ENCODE measurements at places on chromosomes 4 and X.

- no peak for DNase-seq
Observed at GRCh38 chr4:163447481-163447880, 26.1 kb downstream of the TKTL2 start.

GRCh38 chrX:154547245-154548027 lies at the start of gene IKBKG:
TSS of gene IKBKG (plus strand) at chrX:154547620. CDS start at chrX:154552003, 4,383 bp downstream.
- DNase-seq: no peak

DNA sequence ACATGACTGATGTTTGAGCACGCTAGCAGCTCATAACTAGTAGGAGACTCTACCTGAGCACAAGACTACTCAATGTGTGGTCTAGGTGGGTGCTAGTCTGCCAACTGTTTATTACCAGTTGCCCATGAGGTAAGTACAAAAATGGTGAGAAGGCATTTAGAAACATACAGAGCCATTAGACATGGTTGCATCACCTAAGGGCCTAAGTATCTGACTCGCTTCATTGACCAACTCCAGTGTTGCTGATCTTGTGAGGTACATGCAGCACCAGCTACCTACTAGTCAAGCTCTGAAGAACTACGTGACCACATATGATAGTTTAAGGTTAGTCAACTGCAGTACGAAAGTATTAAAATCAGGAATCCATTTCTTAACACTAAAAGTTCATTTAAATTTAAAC lies 39.9 kb downstream of the APBB2 start:
- DNase-seq: no peak

- DNase-seq: no peak
Observed at GRCh38 chr4:172163215-172163614, 350.0 kb downstream of the GALNTL6 start.

- no peak for DNase-seq
Observed at GRCh38 chr4:74084984-74085383, 14.0 kb downstream of the CXCL2 start.

DNA sequence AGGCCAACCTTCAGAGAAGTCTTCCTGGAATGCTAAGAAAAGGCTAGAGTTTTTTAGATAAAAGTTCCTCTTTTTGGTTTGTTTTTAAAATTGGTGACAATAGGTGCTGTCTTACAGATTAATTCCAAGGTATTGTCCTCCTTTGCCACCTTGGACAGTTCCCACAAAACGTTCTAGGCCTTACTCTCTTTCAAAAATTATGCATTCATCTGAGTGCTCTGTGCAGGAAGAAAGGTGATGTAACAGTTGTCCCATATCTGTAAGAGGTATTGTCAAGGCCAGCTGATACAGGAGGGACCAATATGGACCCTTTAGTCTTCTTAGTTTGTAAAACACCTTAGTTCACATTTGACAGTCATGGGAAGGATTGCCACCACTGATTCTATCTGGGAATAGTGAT lies 15.9 kb upstream of the CXCL5 start:
- DNase-seq: no peak

DNA sequence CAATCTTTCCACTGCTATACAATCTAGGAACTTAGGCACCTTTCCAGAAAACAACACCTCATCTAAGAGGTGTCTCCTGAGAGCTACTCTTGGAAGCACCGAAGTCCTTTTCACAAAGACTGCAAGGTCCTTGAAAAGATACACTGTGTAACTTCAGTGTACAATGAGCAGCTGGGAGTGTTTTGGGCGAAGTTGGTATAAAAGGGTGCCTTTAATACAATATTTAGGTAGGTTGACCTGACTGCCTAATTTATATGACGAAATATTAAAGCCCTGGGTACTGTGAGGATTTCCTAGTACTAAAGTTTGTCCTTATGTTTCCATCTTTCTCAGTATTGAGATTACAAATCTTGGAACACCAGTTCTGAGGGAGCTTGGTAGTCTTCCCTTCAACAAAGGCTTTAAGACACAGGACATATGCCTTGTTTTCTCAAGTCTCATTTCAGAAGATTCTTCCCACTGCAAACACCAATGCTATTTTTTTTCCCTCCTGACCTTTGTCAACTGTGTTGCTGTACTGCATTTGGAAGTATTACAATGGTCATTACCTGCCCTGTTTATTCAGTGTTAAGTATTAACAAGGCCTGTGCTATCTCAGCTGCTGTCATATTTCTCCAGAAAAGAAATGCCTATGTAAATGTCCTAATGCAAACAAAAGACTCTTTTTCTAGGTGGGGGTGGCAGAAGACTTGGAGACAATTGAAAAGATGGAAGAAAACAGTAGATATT lies 134.2 kb downstream of the MAML3 start:
- DNase-seq: no peak

DNA sequence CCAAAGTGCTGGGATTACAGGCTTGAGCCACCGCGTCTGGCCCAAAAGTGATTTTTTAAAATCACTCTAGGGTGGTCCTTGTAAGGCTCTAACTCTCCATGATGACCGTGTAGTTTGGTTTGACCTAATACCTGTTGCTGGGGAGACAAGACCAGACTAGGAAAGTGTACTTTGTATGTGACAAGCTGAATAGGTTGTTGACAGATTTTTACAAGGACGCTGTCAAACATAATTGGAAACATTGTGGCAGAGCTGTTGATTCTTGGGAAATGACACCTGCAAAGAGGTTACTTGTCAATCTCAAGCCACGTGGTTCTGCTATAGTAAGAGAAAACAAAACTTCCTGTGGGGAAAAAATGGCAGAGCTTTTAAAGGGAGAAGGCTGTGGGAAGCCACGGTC lies 802.4 kb upstream of the HS3ST1 start:
- DNase-seq: no peak

DNA sequence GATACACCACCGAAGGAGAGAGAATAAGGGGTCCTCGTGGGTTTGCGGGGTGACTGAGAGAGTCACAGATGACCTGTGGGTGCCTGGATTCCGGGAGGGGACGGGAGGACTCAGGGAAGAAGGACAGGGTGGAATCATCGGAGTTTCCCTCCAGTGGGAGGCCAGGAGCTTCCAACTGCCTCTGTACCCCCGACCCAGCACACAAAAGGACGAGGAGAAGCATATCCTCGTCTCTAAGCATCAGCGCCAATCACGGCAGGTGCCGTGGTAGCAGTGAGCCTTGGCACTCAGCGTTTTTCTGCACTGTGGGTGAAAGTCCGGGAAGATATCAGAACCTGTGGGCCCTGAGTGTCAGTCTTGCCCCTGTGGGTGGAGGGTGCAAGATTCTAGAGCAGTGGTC lies 62.0 kb downstream of the ASMT start:
- no peak for DNase-seq

- no peak for DNase-seq
Observed at GRCh38 chr4:92381616-92382015, 77.8 kb downstream of the GRID2 start.

DNA sequence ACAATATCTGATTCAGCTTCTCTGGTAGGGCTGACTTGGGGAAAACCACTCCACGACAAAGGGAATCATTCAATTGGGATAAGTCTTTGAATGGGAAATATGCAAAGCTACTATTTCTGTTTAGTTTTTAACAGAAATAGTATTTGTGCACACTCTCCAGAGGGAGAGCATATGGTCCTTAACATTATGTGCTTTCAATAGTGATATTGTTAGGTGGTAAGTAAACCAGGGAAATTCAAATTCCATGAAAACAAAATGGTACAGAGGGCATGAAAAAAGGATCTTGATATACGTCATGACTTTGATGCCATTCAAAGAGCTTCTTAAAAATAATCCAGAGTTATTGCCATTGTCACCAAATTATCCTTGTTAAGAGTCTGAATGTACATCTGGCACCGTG lies 47.1 kb upstream of the CITED1 start:
- DNase-seq: no peak

GRCh38 chrX:111410590-111411078 lies 1.4 kb downstream of the DCX start:
- no peak for DNase-seq

- DNase-seq: peak; percentile 16
Observed at GRCh38 chr4:74932832-74933561, at the start of gene PARM1. TSS of gene PARM1 (plus strand) at chr4:74933116. CDS start at chr4:74933328, 212 bp downstream.

- DNase-seq: no peak
Observed at GRCh38 chrX:12378706-12379105, 240.4 kb downstream of the FRMPD4 start.

GRCh38 chr4:41678086-41678816 lies 70.3 kb downstream of the PHOX2B start:
- no peak for DNase-seq

DNA sequence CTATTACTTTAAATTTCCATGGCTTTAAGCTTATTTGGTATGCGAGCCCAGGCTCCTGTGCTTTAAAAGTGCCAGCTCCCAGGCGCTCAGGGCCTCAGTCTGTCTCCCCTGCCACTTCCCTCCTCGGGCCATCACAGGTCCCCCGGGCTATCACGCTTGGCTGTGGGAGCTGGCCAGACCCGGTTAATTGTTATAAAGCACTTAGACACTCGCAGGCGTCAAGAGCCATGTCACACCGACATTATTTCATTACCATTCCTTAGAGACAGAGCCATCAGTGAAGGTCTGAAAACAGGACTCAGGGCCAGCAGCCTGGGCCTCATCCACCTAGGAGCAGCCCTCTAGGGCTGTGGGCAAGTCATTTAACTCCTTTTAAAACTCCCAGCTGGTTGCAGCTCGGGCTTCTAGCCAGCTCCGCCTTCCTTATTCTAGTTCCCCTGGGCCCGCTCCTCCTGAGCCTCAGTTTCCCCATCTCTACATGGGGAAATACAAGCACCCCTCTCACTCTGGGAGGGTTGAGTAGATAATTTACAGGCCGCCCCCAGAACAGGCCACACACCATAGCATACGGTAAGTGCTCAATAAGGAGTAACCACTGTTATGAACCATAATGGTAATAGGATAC lies 99.0 kb downstream of the HMX1 start:
- no peak for DNase-seq

GRCh38 chr4:138555108-138555507 lies 313.0 kb upstream of the SLC7A11 start:
- no peak for DNase-seq

GRCh38 chrX:130906776-130907175 lies 3.8 kb upstream of the ENOX2 start:
- no peak for DNase-seq

GRCh38 chr4:99586797-99587196 lies 12.2 kb downstream of the MTTP start:
- no peak for DNase-seq

GRCh38 chr4:120915336-120915735 lies 7.2 kb downstream of the PRDM5 start:
- DNase-seq: no peak

GRCh38 chr4:174314770-174315169 lies 31.1 kb downstream of the CEP44 start:
- DNase-seq: peak; percentile 33

- no peak for DNase-seq
Observed at GRCh38 chr4:82421796-82422560, 8.3 kb downstream of the HNRNPDL start.

DNA sequence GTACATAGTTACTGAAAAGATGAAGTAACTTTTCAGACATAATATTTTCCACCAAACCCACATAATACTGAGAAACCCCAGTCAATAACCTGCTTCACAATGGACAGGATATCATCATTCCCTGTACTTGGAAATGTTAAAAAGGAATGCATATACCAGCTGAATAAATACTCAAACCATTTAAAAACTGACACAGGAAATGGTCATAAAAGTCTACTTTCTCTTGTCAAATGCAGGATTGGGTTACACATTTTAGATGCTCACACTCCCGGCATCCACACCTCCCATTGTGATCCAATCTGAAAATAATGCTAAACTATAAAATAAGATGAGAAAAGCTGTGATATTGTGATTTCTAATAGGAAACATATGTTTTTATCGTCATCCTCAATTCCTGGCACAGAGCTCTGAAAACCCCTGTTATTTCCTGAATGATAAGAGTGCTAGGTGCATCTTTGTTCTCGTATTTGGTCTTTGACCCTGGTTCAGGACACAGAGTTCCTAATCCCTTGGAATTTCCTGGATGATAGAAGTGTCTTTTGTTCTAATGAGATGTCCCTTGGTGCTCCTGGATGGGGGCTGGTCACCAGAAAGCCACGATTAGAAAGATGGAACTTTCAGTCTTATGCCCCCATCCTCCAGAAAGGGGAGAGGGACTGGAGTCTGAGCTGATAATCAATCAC lies 821.3 kb downstream of the TRIML1 start:
- DNase-seq: no peak

DNA sequence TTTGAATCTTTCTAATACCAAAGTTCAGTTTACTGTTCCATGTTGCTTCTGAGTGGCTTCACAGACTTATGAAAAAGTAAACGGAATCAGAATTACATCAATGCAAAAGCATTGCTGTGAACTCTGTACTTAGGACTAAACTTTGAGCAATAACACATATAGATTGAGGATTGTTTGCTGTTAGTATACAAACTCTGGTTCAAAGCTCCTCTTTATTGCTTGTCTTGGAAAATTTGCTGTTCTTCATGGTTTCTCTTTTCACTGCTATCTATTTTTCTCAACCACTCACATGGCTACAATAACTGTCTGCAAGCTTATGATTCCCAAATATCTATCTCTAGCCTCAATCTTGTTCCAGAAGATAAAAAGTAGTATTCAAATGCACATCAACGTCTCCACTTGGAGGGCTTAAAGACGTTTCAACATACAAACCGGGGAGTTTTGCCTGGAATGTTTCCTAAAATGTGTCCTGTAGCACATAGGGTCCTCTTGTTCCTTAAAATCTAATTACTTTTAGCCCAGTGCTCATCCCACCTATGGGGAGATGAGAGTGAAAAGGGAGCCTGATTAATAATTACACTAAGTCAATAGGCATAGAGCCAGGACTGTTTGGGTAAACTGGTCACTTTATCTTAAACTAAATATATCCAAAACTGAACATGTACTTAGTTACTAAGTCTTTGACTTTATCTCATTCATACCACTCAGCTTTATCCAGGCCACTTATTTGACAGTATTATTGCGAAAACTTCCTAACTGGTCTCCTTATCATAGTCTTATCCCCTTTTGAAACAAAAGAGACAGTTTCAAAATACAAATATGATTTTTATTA lies 3.6 kb upstream of the AFP start:
- DNase-seq: no peak

- no peak for DNase-seq
Observed at GRCh38 chr4:90345549-90346215, 218.5 kb downstream of the CCSER1 start.

- DNase-seq: no peak
Observed at GRCh38 chr4:152565333-152565732, 29.4 kb upstream of the FBXW7 start.

DNA sequence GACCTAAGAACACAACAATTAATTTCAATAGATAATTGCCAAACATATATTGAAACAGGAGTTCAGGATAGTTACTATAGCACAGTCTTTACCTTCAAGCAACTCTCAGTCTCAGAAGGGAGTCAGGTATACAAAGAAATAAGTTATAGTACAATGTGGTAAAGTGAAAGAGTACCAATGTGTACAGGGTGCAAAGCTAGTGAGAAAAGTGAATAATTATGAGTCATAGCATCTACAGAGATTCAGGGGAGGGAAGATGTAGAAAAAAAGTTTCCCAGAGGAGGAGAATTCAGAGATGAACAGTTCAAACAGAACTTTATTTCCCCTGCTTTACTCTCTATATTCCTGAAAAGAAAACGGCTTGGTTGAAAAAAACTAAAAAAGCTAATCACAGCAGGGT lies 22.7 kb upstream of the DKK2 start:
- no peak for DNase-seq

- DNase-seq: no peak
Observed at GRCh38 chr4:88353324-88353723, 25.3 kb upstream of the HERC6 start.
